Adrenal gland (tissue), 19 donors: ENCODE measurements at places on chromosomes 7 and 10. TPM values are rescaled to one million over a fixed set of nuclear protein-coding genes. Genes with fewer than 3 reads are reported as not detected.

The OPALIN gene
- polyA plus RNA-seq = not detected

The PLAU gene
- polyA plus RNA-seq = 19.4 TPM

The RTKN2 gene
- 0.07 TPM for polyA plus RNA-seq

The GPC2 gene
- 0.05 TPM for polyA plus RNA-seq

The DLX5 gene
- polyA plus RNA-seq = 0.15 TPM

The CARD11 gene
- 0.82 TPM for polyA plus RNA-seq

The EIF4EBP2 gene
- polyA plus RNA-seq = 17.8 TPM

The ANKRD7 gene
- polyA plus RNA-seq = 1.1 TPM

- no peaks in the 10 kb centered on the region for H3K4me1 ChIP-seq
- H3K27me3 ChIP-seq = no peaks in the 10 kb centered on the region
- DNase-seq = peak; percentile 77
- no peak overlapping the region for H3K27ac ChIP-seq
- H3K4me3 ChIP-seq = no peak overlapping the region
Observed at GRCh38 chr10:78865538-78865875, 203.3 kb upstream of the ZMIZ1 start.

- no peaks in the 10 kb centered on the region for H3K36me3 ChIP-seq
- no peak for DNase-seq
- H3K4me1 ChIP-seq = no peaks in the 10 kb centered on the region
Observed at GRCh38 chr7:80372415-80372814, 139.4 kb downstream of the GNAT3 start.

GRCh38 chr7:77653572-77653971, 42.7 kb upstream of the RSBN1L start:
- no peaks in the 10 kb centered on the region for H3K4me1 ChIP-seq
- no peak overlapping the region for H3K27ac ChIP-seq
- H3K4me3 ChIP-seq = no peak overlapping the region
- peaks cover 24% of the 10 kb centered on the region for H3K36me3 ChIP-seq

GRCh38 chr10:102619281-102619981, 24.8 kb upstream of the TRIM8 start:
- H3K4me3 ChIP-seq = no peak overlapping the region
- DNase-seq = no peak
- H3K36me3 ChIP-seq = no peaks in the 10 kb centered on the region
- no peak overlapping the region for H3K27ac ChIP-seq
- H3K27me3 ChIP-seq = no peaks in the 10 kb centered on the region

DNA sequence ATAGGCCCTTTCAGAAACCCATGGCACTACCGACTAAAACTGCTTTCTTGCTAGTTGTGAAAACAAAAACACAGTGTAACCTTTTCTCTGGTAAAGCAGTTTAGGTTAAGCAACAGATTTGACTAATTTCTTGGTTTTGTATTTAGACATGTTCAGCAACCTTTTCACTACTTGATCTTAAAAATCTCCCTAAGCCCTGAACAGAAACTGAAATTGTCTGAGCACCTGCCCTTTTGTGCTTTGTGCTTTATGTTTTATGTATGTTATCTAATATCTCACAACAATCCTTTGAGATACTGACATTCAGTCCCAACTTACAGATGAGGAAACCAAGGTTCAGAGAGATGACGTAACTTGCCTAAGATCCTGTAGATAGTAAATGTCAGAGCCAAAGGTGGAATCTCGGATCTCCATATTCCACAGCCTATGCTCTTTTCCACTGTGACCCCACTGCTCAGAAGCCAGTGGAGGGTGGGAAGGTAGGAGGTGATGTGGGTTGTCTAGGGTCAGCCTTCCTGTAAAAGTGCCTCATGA, 146.6 kb downstream of the LCOR start:
- H3K4me1 ChIP-seq = no peaks in the 10 kb centered on the region
- H3K36me3 ChIP-seq = no peaks in the 10 kb centered on the region
- H3K27me3 ChIP-seq = no peaks in the 10 kb centered on the region
- no peak for DNase-seq
- no peak overlapping the region for H3K27ac ChIP-seq

GRCh38 chr7:130642383-130642782, 26.2 kb downstream of the COPG2 start:
- no peaks in the 10 kb centered on the region for H3K4me1 ChIP-seq
- H3K27ac ChIP-seq = no peak overlapping the region
- H3K4me3 ChIP-seq = no peak overlapping the region
- no peaks in the 10 kb centered on the region for H3K36me3 ChIP-seq

DNA sequence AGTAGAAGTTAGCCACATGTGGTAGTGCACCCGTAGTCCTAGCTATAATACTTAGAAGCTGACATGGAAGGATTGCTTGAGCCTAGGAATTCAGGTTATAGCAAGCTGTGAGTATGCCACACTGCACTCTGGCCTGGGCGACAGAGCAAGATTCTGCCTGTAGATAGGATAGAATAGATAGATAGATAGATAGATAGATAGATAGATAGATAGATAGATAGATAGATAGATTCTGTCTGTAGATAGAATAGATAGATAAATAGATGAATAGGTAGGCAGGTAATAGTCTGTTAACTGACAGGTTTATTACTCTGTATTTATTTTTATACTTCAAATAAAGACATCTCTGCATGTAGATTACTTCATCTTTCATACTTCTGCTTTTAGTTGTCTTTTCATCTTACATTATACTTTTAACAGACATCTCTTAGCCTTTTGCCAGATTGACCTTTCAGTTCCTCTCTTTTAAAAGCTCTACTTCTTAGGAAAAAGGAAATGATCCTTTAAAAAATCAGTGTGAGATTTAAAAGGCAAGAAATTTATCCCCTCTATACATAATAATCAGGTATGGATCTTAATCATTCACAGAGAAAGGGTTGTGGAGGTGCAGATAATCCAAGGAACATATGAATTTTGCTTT, 31.8 kb downstream of the CCAR1 start:
- H3K27ac ChIP-seq = no peak overlapping the region
- H3K27me3 ChIP-seq = no peaks in the 10 kb centered on the region
- no peak for DNase-seq
- peaks cover 98% of the 10 kb centered on the region for H3K36me3 ChIP-seq
- H3K4me3 ChIP-seq = no peak overlapping the region

GRCh38 chr10:61732629-61733278, 70.0 kb downstream of the CABCOCO1 start:
- no peak overlapping the region for H3K27ac ChIP-seq
- no peak for DNase-seq
- H3K4me1 ChIP-seq = no peaks in the 10 kb centered on the region
- no peaks in the 10 kb centered on the region for H3K36me3 ChIP-seq
- H3K4me3 ChIP-seq = no peak overlapping the region

GRCh38 chr10:113347508-113347907, 205.3 kb upstream of the HABP2 start:
- H3K27ac ChIP-seq = no peak overlapping the region
- no peaks in the 10 kb centered on the region for H3K4me1 ChIP-seq
- no peaks in the 10 kb centered on the region for H3K27me3 ChIP-seq
- no peak for DNase-seq
- no peaks in the 10 kb centered on the region for H3K36me3 ChIP-seq

- no peak overlapping the region for H3K4me3 ChIP-seq
- no peaks in the 10 kb centered on the region for H3K36me3 ChIP-seq
- no peaks in the 10 kb centered on the region for H3K27me3 ChIP-seq
- DNase-seq = no peak
- peaks cover 4% of the 10 kb centered on the region for H3K4me1 ChIP-seq
- no peak overlapping the region for H3K27ac ChIP-seq
Observed at GRCh38 chr7:88358526-88358838, 51.8 kb upstream of the STEAP4 start.

- no peak overlapping the region for H3K27ac ChIP-seq
- no peaks in the 10 kb centered on the region for H3K36me3 ChIP-seq
- DNase-seq = no peak
- H3K4me1 ChIP-seq = no peaks in the 10 kb centered on the region
- no peaks in the 10 kb centered on the region for H3K27me3 ChIP-seq
- H3K4me3 ChIP-seq = no peak overlapping the region
Observed at GRCh38 chr10:52284416-52285013, 29.6 kb upstream of the DKK1 start.

DNA sequence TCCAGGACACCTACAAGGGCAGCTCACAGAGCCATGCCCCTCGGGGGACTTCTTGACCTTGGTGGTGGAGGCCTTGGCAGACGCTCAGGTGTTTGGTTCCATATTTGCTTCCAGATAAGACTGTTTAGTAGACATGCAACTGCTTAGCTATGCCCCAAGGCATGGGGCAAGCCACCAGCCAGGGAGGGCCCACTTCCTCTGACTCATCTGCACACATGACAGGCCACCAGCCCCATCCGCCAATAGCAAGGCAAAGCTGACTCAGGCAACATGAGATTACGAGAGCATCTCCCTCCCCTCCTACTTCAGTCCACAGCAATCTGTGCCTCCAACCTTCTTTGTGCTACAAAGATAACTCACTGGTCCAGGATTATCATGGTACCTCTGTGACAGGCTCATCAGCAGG, 54.9 kb downstream of the KCNMA1 start:
- no peak overlapping the region for H3K4me3 ChIP-seq
- no peak for DNase-seq
- peaks cover 5% of the 10 kb centered on the region for H3K4me1 ChIP-seq
- H3K27ac ChIP-seq = no peak overlapping the region
- no peaks in the 10 kb centered on the region for H3K27me3 ChIP-seq

- H3K4me3 ChIP-seq = no peak overlapping the region
- H3K36me3 ChIP-seq = no peaks in the 10 kb centered on the region
- H3K27ac ChIP-seq = no peak overlapping the region
- H3K4me1 ChIP-seq = peaks cover 67% of the 10 kb centered on the region
Observed at GRCh38 chr10:59891936-59892335, 14.4 kb downstream of the CCDC6 start.

DNA sequence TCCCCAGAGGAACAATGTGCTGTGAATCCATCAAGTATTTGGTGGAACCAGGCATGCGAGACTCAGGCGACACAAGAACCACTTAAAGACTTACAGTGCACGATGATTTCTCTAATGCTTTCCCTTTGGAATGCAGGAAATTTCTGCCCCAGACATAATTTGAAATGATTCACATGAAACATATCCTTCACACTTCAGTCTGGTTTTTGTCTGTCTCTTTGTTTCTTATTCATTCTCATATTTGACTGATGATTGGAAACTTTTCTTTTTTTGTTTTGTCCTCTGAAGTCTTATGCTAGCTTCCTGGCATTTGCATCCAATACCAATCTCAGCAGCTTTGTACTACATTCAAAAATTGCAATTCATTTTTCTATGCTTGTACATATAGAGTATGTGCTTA, 502.8 kb downstream of the PHTF2 start:
- H3K27me3 ChIP-seq = no peaks in the 10 kb centered on the region
- no peaks in the 10 kb centered on the region for H3K36me3 ChIP-seq
- H3K27ac ChIP-seq = no peak overlapping the region

DNA sequence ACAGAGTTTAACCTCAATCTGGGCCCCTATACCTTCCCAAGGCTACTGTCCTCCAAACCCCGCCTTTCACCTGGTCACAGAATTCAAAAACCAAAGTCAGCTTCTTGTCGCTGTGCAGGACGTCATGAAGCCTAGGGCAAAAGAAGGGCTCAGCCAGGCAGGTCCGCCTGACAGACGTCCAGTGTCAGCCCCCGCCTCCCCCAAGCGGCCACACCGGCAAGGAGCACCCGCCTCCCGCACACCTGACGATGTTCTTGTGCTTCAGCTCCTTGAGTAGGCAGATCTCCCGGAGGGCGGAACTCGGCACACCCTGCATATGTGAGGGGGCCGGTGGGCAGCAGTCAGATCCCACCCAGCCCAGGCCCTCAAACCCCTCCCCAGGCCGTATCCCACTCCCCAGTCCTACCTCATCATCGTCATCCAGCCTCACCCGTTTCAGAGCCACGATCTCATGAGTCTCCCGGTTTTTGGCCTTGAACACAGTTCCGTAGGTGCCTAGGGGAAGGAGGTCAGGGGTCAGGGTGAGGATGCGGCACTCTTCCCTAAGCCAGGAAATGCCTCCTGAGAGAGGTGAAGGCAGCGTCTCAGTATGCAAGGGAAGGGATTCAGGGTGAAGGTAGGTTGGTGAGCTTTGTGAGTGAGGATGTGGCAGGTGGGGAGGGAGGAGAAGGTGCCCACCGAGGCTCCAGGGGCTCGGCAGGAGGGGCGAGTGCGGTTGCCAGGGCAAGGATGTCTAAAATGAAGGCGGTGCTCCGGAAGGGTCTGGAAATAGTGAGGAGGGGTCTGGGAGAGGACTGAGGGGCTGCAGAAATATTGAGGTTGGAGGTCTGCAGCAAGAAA, 811 bp downstream of the CDK5 start:
- H3K4me1 ChIP-seq = peaks cover 41% of the 10 kb centered on the region
- no peaks in the 10 kb centered on the region for H3K27me3 ChIP-seq
- no peak overlapping the region for H3K27ac ChIP-seq
- H3K4me3 ChIP-seq = peak overlapping the region; percentile 30
